ENCODE measurements at places on chromosomes 3 and 15.
A peak's percentile ranks its signal among the peaks of the same experiment; 100 is the strongest.

GRCh38 chr15:52232327-52232726, 41.1 kb upstream of the GNB5 start:
- no peak for DNase-seq

DNA sequence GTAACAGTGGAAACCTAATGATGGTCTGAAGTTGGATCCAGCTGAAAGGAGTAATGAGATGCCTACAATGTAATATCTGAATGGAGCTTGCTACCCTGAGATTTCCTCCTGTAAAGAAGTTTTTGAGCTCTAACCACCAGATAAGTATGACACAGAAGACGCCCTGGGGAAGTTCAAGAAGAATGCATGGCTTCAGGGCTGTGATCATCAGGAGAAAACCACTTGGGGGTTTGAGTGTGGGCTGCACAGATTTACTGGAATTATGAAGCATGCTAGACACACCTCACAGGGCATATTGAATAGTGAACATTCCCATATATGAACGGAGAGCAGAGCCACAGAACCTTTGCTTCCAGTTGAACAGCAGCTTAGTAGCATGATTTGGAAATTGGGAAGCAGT, 10.6 kb upstream of the CCDC80 start:
- DNase-seq = no peak

GRCh38 chr3:183503746-183504145, 51.8 kb downstream of the KLHL6 start:
- peak; percentile 21 for DNase-seq

- DNase-seq = no peak
Measured at GRCh38 chr3:183884097-183884426, 618 bp downstream of the PARL start.

- DNase-seq = no peak
Measured at GRCh38 chr3:150146991-150147761, 176.5 kb upstream of the PFN2 start.

DNA sequence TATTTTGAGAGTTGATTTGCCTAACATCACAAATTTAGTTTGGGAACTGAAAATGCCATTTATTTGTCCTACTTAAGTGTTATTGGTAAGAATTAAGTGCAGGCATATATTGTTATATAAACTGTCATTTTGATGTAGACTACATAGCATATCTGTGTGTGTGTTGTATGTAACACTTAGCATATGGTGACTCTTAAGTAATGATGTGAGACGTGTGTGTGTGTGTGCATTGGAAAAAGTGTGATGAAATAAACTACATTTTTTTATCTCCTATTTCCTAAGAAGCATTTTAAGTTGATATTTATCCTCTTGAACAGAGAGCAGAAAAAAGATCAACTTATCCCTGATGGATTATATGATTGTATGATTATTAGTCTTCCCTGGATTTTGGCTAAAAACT, 588.2 kb upstream of the SUCLG2 start:
- DNase-seq = no peak

DNA sequence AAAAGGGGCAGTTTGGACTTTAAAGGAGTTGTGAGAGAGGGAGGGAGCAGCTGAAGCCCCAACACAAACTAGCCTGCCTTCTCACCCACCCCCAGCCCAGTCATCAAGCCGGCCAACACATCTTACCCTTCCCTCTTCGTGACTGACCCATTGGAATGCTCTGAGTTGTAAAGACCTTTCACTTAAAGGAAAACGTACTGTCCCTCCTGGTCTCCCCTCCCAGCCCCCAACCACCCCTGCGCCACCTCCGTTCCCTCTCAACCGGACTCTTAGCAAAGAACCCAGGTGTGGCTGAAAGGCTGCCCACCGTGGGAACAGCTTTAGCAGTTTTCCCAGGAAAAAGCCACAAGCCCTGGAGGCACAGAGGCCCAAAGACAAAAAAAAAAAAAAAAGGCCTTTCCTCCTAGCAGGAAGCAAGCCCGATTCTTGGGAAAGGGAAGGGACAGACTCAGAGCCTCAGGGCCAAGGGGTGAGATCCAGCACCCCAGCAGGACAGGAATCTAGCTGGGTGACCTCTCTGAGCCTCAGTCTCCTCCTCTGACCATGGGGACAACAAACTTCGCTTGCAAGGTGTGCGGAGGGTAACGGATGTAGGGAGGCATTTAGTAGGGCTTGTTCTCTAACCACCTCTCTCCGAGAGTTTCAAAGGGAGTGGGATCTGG, 2.4 kb downstream of the CYP11A1 start:
- DNase-seq = no peak

DNA sequence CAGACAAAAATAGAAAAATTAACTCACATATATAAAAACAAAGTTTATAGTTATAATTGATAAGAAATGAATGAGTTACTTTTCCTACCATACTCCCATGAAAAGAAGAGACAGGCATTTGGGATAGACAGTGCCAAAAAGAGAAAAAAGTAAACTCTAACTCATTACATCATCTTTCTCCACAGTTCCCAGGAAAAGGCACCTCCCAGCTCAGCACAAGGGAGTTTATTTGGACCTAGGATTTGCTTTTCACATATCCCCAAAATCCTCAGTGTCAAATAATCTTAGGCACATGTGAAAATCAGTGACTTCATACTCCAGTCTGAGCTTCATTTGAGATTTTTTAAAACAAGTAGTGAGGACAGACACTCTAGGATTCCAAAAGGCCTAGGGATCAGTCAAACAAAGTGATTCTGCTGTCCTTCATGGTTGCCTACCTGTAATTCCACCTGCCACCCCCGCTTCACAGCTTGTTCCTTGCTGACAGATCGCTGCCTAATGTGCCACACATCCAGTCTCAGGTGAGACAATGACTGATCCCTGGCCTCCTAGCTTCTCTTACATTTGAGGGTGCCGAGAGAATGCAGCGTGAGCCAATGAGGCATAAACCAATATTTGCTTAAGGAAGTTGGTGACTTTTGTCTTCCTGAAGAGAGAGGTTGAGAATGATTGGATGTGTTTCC, 573.7 kb downstream of the TBL1XR1 start:
- DNase-seq = no peak

GRCh38 chr3:169969174-169970095, 2.8 kb downstream of the SEC62 start:
- DNase-seq = no peak

- peak; percentile 54 for DNase-seq
Measured at GRCh38 chr15:92082006-92082843, 228.7 kb downstream of the SLCO3A1 start.

DNA sequence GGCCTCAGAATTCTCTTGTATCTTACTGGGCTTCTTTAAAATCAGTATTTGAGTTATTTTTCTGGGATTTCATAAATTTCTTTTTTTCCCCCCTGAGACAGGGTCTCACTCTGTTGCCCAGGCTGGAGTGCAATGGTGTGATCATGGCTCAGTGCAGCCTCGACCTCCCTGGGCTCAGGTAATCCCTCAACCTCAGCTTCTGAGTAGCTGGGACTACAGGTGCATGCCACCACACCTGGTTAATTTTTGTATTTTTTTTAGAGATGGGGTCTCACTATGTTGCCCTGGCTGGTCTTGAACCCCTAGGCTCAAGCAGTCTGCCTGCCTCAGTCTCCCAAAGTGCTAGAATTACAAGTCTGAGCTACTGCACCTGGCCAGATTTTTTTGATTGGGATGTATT, 43.5 kb downstream of the NCK1 start:
- no peak for DNase-seq

- DNase-seq = peak; percentile 52
Measured at GRCh38 chr3:57983734-57984518, 24.3 kb upstream of the FLNB start.

GRCh38 chr15:55549305-55549704, 38.8 kb downstream of the PYGO1 start:
- no peak for DNase-seq

- DNase-seq = no peak
Measured at GRCh38 chr3:190686011-190686410, 172.1 kb downstream of the IL1RAP start.

DNA sequence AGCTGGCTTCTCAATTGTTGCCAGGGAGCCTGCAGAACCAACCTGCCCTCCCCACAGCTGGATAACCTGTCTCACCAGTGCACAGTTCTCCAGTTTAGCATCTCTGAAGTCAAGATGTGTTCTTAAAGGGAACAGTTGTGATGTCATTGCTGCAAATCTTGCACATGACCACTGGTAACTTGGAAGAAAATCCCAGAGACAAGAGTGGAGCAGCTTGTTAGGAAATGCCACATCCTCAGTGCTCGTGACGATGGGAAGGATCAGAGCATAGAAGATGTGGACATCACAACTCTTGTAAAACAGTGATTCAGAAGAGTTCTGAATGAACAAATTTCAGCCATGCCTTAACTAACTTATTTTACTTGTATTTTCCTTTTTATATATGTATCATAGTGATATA, 36.1 kb upstream of the LIMD1 start:
- no peak for DNase-seq

DNA sequence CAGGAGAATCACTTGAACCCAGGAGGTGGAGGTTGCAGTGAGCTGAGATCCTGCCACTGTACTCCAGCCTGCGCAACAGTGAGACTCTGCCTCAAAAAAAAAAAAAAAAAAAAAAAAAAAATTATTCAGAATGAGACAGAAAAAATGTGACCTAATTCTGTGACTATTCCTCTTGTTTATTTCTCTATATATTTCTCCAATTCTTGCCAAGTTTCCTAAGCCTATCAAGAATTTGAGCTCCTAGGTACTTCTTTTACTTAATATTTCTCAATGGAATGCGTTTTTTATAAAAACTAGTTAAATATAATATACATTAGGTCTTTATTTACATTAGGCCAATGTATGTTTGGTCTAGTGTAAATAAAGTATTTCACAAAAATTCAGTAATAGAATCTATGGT, 86.8 kb downstream of the NAALADL2 start:
- no peak for DNase-seq

DNA sequence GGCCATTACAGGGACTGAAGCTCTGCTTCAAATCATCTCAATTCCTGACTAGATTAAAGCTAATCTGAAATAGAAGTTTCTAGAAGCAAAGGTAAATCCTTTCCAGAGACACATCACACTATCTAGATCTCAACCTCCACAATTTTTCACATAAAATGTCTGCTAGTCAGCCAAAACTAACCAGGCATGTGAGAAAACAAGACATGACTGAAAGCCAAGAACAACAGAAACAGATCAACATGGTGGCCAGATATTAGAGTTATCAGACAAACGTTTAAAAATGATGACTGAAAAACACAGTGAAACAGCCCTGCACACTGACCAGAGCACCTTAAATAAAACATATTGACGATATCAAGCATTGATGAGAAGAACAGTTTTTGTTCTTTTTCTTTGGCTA, 59.1 kb downstream of the SUMF1 start:
- no peak for DNase-seq

GRCh38 chr15:59531066-59531675, 80.4 kb upstream of the GCNT3 start:
- no peak for DNase-seq

DNA sequence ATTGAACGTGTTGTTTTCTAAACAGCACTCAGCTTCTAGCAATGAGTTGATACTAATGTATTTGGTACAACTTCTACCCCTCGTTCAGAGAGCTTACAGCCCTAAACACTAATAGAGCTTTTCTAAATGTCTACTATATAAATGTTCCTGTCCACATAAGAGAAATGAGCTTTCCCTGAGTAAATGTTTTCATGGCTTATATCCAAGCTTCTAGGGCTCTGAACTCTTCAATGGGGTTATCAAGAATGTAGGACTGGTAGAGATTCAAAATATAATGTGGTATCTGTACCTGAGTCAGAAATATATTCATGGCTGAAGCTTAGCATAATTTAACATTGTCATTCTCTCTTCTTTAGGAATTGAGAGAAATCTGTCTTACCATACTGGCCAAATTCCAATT, 73.4 kb downstream of the SERPINI1 start:
- no peak for DNase-seq

DNA sequence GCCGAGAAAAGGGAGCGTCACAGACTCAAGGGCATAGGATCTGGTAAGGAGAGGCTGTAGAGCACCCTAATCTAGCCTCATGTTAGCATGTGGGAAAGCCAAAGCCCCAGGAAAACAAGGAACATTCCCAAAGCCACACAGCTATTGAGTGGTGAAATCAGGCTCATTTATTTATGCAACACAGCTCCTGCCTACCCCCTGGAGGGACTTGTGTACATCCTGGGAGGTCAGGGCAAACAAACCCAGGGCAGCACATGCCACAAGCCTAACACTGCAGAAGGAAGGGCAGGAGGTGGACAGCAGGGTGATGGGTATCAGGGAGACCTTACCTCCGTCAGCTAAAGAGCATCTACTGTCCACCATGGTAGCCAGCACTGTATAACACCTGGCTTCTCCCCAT, 283.5 kb downstream of the RPLP1 start:
- no peak for DNase-seq

GRCh38 chr3:178436773-178437172, 99.5 kb upstream of the KCNMB2 start:
- DNase-seq = no peak

GRCh38 chr3:128123156-128123537, 465 bp downstream of the RUVBL1 start:
- no peak for DNase-seq

DNA sequence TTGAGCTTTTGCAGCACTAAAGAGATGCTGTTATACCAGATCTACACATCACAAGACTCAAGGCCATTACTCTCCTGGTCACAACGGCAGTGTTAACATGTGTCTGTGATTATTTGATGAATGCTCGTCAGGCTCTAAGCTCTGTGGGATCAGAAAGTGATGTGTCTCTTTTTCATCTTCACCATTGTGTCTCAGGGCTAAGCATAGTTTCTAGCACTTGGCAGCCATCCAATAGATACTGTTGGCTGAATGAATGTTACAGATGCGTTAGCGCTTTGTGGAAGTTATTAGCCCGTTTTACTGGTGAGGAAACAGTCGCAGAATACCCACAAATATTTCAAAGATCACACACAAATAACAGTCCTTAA, 1.2 kb upstream of the FAM81A start:
- no peak for DNase-seq

- DNase-seq = no peak
Measured at GRCh38 chr3:13706886-13707285, 158.0 kb downstream of the FBLN2 start.

DNA sequence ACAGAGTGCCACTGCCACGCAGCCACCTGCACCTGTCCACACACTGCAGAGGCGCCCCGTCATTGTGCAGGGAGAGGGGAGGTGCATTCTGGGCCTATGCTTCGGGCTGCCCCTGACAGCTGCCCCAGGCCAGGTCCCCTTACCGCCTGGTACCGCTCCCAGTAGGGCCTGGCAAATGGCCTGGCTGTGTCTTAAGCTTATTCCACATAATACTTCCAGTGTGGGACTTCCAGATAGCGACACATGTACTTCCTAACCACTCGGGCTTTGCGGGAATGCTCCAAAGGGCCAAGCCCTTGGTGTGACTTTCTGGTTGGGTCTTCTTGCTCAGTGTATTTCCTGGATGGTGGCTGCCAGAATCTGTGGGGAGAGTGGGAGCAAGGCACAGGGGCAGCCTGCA, 254.3 kb upstream of the CHRNA7 start:
- no peak for DNase-seq

GRCh38 chr15:72042865-72043264, 75.1 kb downstream of the MYO9A start:
- DNase-seq = no peak

- no peak for DNase-seq
Measured at GRCh38 chr15:58587486-58587885, 155.7 kb downstream of the LIPC start.
